ENCODE measurements at places on chromosomes 3 and 15. TPM values are rescaled to one million over a fixed set of nuclear protein-coding genes. Genes with fewer than 3 reads are reported as not detected.

The AP3B2 gene
- total RNA-seq, result 0.89 TPM

The SERPINI2 gene
- not detected for total RNA-seq

The DAZL gene
- total RNA-seq, result 1.8 TPM

The SLC15A2 gene
- 1.4 TPM for total RNA-seq

The OSTN gene
- not detected for total RNA-seq

The TM2D3 gene
- 35.8 TPM for total RNA-seq

The LPCAT4 gene
- 12.6 TPM for total RNA-seq

The ACAN gene
- not detected for total RNA-seq

The SLC9C1 gene
- total RNA-seq, result not detected

The UBE2E2 gene
- total RNA-seq, result 27.4 TPM

The EFCAB12 gene
- total RNA-seq, result not detected

Data from NCI-H460 (cell line).